B cell (primary cell): ENCODE measurements at places on chromosomes 2 and 18.
A peak's percentile ranks its signal among the peaks of the same experiment; 100 is the strongest.

- no peak for DNase-seq
- no peaks in the 10 kb centered on the region for H3K4me1 ChIP-seq
- H3K27me3 ChIP-seq, result no peaks in the 10 kb centered on the region
These were observed 109.6 kb downstream of the LAMA3 start for GRCh38 chr18:23798824-23799223.

- H3K4me3 ChIP-seq, result peak overlapping the region; percentile 36
- peaks cover 73% of the 10 kb centered on the region for H3K4me1 ChIP-seq
- DNase-seq, result no peak
- no peaks in the 10 kb centered on the region for H3K27me3 ChIP-seq
- peak overlapping the region; percentile 57 for H3K27ac ChIP-seq
These were observed 163.4 kb downstream of the BCL2 start for GRCh38 chr18:63155910-63156773.

DNA sequence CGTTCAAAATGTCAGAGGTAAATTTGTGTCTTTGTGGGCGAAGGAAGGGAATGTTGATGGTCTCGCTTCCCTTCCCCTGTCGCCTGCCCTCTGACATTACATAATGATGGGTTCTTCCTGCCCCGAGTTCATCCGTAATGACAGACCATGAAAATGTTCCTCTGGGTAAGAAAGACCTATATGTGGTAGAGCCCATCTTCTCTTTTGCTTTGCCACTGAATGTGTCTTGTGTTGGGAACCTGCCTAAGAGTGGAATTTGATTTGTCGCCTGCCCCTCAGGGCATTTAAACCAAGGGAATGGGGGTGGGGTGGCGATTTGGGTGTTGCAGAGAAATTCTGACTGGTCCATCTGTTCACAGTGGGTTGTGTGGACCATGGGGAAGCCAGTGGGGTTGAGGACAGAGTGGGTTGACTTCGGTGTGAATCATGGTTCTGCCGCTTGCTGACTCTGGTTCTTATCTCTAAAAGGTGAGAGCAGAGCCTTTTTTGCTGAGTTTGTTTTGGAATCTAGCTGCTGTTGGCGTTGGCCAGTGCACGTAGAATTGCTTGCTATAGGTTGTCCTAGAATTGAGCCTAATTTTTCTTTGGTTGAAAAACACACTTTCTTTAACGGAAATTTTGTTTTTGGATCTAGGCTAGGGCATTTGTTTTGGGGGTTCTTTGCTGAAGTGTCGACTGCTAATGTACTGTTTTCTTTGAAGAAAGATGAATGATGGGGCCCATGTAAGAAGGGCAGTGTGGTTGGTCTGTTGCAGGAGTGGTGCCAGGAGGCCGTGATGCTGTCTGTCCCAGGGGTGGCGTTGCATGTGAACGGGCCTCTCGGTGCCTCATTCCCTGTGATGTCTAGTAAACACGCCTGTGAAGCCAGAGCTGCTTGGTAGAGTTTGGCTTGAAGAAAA, 1.3 kb downstream of the INPP4A start:
- H3K4me3 ChIP-seq, result peak overlapping the region; percentile 89
- no peaks in the 10 kb centered on the region for H3K36me3 ChIP-seq
- DNase-seq, result peak; percentile 31
- no peaks in the 10 kb centered on the region for H3K27me3 ChIP-seq
- H3K4me1 ChIP-seq, result peaks cover 16% of the 10 kb centered on the region

DNA sequence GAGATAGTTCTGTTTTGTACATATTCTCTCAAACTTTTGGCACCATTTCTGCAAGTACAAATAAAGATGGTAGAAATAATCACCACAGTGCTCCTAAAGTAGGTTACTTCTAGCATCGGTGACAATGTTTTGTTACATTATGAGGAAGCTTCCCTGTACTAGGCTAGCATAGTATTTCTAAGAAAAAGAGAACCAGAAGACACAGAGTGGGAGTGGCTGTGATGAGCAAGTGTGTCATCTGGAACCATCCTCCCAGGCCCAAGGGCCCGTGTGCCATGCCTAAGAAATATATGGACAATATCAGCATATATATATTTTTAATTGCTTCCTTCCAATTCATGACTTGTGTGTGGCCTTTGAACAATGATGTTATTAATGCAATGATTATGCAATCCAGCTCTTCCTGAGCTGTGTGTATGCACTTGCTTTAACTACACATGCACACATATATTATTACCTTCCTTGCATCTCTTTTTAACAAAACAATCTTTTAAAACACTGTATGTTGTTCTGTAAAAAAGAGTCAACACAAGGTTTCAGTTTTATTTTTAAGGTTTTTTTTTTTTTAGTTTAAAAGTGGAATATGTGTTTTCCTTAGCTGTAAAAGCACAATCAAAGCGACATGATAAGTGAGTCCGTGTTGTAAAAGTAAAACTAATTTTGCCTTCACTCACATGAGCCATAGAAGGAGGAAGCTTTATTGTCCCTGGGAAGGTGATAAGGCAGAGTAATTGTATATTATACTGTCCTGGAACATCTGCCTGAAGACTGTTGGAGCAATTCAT, 303.9 kb downstream of the ZNF407 start:
- DNase-seq, result no peak
- H3K4me1 ChIP-seq, result no peaks in the 10 kb centered on the region
- no peak overlapping the region for H3K4me3 ChIP-seq
- no peak overlapping the region for H3K27ac ChIP-seq

GRCh38 chr2:122610948-122611609, 855.6 kb downstream of the TSN start:
- H3K36me3 ChIP-seq, result no peaks in the 10 kb centered on the region
- H3K27ac ChIP-seq, result no peak overlapping the region
- H3K4me3 ChIP-seq, result no peak overlapping the region
- DNase-seq, result no peak
- no peaks in the 10 kb centered on the region for H3K4me1 ChIP-seq
- no peaks in the 10 kb centered on the region for H3K27me3 ChIP-seq

GRCh38 chr2:128282976-128283810, 35.5 kb downstream of the HS6ST1 start:
- no peak for DNase-seq
- no peaks in the 10 kb centered on the region for H3K36me3 ChIP-seq
- no peak overlapping the region for H3K4me3 ChIP-seq
- H3K27ac ChIP-seq, result no peak overlapping the region

DNA sequence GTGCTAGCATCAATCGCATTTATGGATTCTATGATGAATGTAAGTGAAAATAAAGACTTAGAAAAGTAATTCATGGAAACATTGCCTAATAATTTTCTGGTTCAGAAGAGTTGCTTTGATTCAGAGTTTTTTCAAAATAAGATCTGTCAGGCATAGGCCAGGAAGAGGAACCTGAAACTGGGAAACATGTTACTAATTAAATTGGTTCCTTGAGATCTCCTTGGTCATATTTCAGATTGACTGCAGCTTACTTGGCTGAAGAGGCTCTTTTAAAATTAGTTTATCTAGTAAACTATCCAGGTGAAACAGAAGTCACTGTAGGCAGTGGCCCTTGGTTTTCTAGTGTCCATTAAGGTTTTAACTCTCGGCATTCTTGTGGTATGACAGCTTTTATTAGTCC, 27.4 kb downstream of the PPP1CB start:
- peaks cover 28% of the 10 kb centered on the region for H3K36me3 ChIP-seq
- no peak overlapping the region for H3K27ac ChIP-seq
- no peak for DNase-seq
- no peak overlapping the region for H3K4me3 ChIP-seq
- no peaks in the 10 kb centered on the region for H3K4me1 ChIP-seq
- H3K27me3 ChIP-seq, result no peaks in the 10 kb centered on the region

GRCh38 chr2:200300638-200301314, 5.7 kb upstream of the SPATS2L start:
- no peak overlapping the region for H3K27ac ChIP-seq
- H3K36me3 ChIP-seq, result no peaks in the 10 kb centered on the region
- H3K4me3 ChIP-seq, result no peak overlapping the region
- no peak for DNase-seq
- peaks cover 9% of the 10 kb centered on the region for H3K27me3 ChIP-seq
- peaks cover under 1% of the 10 kb centered on the region for H3K4me1 ChIP-seq

DNA sequence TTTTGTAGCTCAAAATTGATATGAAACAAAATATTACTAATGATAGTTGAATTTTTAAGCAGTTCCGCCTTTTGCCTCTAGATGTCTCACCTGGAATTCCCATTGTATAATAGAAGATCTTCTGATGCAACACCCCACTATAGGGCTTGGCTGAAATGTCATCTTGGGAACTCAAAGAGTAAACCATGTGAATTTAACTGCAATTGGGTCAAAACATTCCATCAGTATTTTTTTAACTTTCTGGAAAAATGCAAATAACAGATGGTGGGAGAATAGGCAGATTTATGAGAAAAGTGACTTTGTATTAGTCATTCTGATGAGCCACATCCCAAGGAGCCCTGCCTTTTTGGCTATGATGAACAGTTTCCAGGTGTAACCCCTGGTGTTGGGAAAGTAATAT, 489.9 kb downstream of the NYAP2 start:
- H3K27ac ChIP-seq, result no peak overlapping the region
- H3K4me3 ChIP-seq, result no peak overlapping the region
- no peaks in the 10 kb centered on the region for H3K36me3 ChIP-seq
- H3K27me3 ChIP-seq, result no peaks in the 10 kb centered on the region
- DNase-seq, result peak; percentile 40
- no peaks in the 10 kb centered on the region for H3K4me1 ChIP-seq

- no peaks in the 10 kb centered on the region for H3K27me3 ChIP-seq
- no peaks in the 10 kb centered on the region for H3K36me3 ChIP-seq
- no peak overlapping the region for H3K27ac ChIP-seq
- no peak overlapping the region for H3K4me3 ChIP-seq
- no peak for DNase-seq
These were observed 20.9 kb upstream of the TFPI start for GRCh38 chr2:187574969-187575750.

DNA sequence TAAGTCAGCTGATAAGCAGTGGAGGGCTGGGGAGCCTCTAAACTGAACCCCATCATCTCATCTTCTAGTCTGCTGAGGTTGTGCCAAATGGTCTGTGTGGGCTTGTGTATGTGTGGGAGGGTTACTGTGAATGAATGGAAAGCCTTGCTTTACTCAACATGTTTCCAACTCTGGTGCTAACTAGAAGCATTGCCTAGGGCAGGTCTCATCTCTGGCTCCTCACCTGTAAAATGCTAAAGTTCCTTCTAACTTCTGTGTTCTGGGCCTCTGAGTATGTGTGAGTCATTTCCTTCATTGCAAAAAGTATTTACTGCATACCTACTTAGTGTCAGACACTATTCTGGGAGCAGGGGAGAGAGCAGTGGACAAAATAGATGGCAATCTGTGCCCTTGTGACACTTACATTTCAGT, 1.3 kb downstream of the LIPG start:
- H3K4me1 ChIP-seq, result peaks cover 20% of the 10 kb centered on the region
- H3K27me3 ChIP-seq, result peaks cover 39% of the 10 kb centered on the region
- DNase-seq, result no peak

- peak; percentile 22 for DNase-seq
- H3K36me3 ChIP-seq, result no peaks in the 10 kb centered on the region
- peak overlapping the region; percentile 98 for H3K27ac ChIP-seq
- H3K4me3 ChIP-seq, result no peak overlapping the region
- no peaks in the 10 kb centered on the region for H3K27me3 ChIP-seq
These were observed 55.2 kb downstream of the RASGRP3 start for GRCh38 chr2:33531549-33532059.

DNA sequence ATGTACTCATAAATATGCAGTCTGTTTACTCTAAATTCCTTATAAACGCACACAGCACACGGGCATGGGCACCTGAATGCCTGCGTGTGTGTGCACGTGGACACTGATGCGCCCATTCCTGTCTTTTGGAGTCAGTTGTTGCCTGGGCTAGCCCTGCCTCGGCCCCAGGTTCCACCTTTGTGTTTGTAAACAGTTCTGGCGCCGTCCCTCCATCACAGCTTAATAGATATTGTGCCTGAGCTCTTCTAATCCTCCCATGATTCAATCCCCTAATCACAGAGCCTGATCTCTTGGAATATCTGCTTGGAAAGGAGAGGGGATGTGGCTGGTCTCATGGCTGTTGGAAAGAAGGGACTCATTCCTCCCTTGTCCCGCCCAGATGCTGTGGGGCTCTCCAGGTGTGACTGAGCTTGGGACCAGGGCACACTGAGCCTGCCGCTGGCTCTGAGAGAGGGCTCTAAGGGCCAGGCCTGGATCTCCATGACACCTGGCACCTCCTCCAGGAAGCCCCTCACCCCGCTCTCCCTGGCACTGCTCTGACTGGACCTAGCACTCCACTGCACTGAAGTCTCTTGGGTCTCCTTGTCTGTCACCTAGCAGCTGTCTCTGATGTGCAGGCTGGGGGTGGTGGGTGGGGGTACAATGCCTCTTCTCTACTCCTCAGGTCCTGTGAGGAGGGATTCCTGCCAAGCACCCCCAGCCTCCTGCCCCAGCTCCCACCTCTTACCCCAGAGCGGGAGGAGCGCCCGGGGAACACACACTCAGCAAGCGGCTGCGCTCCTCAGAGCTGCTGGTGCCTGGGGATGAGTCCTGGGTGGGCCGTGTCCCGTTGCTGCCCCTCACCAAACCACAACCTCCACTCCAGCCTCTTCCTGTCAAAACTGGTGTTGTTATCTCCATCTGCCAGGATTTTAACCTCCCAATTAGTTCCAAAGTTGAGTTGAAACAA, 181.3 kb downstream of the INHBB start:
- H3K4me3 ChIP-seq, result no peak overlapping the region
- DNase-seq, result no peak
- H3K4me1 ChIP-seq, result no peaks in the 10 kb centered on the region
- H3K36me3 ChIP-seq, result no peaks in the 10 kb centered on the region

DNA sequence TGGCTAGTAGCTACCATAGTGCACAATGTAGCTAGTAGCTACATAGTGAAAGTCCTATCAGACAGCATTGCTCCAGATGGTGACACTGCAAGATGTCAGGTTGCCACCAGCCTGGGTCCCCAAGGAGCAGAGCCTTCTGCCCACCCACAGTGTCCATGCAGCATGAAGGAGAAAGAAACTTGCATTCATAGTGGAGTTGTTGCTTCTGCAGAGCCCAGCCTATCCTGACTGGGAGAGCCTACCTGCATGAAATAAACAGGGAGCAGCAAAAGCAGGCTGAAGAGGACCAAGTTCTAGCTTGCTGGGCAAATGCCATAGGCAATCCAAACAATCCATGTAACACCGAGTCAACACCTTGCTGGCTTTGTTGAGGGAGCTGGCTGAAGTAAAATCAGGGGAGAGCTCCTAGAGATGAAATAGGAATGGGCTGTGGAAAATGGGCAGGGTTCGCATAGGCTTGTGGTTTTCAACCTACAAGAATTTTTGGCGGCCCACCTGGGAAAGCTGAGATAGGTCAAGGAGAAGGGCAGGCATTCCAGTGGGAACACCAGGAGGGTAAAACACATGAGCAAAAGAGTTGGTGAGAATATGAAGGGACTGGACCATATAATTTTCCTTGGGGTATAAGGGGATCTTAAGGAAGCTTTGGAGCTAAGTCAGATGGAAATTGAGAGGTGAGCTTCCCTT, 195.8 kb downstream of the CYP26B1 start:
- no peak overlapping the region for H3K4me3 ChIP-seq
- H3K36me3 ChIP-seq, result no peaks in the 10 kb centered on the region
- H3K27me3 ChIP-seq, result no peaks in the 10 kb centered on the region
- no peak overlapping the region for H3K27ac ChIP-seq
